ENCODE measurements at places on chromosomes 2 and 18.

- no peak for DNase-seq
Measured at GRCh38 chr18:31596081-31596872, 4.6 kb downstream of the TTR start.

DNA sequence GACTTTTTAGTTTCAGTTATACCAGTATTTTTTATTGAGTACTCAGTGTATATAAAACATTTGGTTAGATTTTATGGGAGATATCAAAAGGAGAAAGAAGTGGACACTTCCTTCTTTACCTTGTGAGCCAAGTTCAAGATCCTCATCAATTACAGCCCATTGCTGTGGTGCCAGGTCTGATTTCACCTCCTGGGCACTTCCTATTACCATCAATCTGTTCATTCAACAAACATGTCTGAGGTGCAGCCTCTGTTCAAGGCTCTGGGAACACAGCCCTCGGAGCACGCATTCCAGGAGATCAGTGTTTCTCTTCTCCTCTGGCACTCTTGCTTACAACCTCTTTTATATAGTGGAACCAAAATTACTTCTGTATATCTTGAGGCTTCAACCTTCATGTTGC is 171.4 kb upstream of the ALPP start:
- DNase-seq: no peak

- no peak for DNase-seq
Measured at GRCh38 chr2:25076749-25077148, 34.9 kb downstream of the EFR3B start.

DNA sequence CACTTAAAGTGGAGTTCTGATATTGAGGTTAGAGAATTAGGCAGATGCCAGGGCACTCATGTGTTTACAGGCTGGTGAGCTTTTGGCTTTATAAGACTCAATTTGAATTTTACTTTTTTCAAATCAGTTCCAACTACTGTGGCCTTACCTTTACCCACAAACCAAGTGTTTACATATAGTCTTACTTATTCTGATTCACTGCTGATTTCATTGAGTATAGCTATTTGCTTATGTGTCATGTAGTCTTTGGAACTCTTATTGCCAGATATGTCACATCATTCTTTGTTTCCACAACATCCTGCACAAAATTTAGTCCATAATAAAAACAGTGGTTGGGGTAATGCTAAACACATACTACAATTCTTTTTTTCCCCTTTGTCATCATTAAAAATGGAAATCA is 96.5 kb downstream of the XIRP2 start:
- DNase-seq: no peak

DNA sequence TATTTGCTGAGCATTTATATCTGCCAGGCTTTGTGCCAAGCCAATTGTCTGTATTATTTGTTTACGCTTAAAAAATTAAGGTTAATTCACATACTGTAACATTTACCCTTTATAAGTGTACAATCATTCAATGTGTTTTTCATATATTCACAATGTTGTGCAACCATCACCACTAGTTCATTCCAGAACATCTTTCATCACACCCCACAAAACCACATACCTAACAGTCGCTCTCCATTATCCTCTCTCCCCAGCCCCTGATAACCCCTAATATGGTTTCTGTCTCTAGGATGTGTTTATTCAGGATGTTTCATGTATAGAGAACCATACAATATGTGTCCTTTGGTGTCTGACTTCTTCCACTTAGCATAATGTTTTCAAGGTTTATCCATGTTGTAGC is 234.1 kb downstream of the INSIG2 start:
- no peak for DNase-seq

GRCh38 chr2:120223034-120223912 is at the start of gene TMEM185B:
TSS of gene TMEM185B (minus strand) at chr2:120223400. CDS start at chr2:120222976, 424 bp downstream.
- DNase-seq: peak; percentile 84

DNA sequence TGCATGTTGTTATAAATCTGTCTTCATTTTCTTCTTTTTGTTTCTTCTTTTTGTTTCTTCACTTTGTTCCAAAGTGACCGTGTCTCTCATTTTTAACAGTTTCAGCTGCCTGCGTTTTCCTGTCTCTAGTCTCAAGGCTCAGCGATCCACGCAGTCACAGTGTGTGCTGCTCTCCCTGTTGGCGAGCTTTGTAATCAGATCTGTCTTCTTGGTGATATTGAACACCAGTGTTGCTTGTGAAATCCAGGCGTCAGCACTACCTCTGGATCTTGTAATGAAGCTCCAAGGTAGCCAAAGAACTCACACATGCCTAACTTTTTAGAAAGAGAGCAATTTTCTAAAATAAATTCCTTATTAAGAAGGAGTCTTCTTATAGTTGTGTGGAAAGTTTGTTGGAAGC is 13.2 kb downstream of the SNTG2 start:
- no peak for DNase-seq

GRCh38 chr2:239928391-239929350 is 96.5 kb downstream of the NDUFA10 start:
- DNase-seq: no peak

DNA sequence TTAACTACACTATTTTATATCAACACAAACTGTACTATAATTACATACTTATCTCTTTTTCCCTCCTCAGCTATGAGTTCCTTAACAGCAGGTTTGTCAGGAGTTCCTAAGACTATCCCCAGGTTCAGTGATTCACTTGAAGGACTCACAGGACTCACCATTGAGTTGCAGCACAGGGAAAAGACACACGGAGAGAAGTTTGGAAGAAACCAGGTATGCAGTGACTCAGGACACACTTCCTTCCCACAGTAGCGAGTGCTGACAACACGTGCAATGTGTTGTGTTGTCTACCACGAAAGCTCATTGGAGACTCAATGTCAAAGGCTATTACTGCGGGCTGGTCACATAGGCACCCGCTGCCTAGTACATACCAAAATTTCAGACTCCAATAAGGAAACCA is 32.0 kb downstream of the MGAT4A start:
- DNase-seq: no peak

DNA sequence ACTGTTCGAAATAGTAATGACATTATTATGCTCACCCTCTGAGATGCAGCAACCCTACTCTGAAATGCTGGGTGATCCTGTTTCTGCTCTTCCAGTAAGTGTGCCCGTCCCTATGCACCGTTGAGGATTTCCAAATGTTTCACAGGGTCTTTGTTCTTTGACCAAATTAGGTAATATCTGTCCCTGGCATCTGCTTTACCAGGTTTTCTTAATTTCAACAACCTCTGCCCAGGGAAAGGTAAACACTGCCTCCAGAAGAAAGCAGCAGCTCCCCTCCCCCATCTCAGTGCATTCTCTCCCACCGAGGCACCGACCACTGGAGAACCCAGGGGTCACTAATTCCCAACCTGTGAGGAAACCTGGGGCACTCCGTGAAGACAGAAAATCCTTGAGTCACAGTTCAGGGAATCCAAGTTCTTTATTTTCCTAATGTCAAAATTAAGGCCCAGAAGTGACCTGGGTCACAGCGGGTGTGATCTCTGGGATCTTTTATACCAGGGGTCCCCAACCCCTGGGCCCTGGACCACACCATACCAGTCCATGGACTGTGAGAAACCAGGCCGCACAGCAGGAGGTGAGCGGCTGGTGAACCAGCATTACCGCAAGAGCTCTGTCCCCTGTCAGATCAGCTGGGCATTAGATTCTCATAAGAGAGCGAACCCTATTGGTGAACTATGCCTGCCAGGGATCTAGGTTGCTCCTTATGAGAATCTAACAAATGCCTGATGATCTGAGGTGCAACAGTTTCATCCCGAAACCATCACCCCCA is 1.2 kb upstream of the GRB14 start:
- no peak for DNase-seq

DNA sequence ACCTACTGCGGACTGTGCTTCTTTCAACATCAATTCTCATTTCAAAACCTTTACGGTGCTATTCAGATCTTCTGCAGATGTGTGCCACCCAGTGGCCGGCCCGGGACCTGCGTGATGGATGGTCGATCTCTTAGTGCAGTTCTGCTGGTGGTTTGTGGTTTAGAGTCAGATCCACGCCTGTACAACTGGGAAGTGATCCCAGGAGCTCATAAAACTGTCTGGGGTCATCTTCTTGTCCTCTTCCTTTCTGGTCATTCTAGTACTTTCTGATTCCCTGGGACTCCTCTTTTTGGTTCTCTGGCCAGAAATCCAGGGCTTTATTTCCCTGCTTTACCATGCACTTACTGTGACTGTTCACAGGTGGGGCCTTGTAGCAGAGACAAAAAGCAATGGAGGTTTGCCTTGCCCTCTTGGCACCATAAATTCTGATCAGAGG is 15.8 kb upstream of the SELENOI start:
- DNase-seq: peak; percentile 83

DNA sequence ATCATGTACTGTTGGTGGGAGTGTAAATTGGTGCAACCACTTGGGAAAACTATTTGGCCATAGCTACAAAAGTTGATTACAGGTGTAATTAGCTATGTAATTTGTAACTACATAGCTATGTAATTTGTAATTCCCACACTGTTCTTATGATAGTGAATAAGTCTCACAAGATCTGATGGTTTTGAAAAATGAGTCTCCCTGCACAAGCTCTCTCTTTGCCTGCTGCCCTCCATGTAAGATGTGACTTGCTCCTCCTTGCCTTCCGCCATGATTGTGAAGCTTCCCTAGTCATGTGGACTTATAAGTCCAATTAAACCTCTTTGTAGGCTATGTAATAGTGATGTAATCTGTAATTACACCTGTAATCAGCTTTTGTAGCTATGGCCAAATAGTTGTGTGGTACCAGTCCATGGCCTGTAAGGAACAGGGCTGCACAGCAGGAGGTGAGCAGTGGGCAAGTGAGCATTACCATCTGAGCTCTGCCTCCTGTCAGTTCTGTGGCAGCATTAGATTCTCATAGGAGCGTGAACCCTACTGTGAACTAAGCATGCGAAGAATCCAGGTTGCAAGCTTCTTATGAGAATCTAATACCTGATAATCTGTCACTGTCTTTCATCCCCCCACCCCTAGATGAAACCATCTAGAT is 133.7 kb upstream of the COPS8 start:
- DNase-seq: no peak

GRCh38 chr2:96679848-96680247 is 37.3 kb downstream of the FER1L5 start:
- no peak for DNase-seq

GRCh38 chr2:238853218-238853617 is 5.3 kb downstream of the TWIST2 start:
- DNase-seq: no peak

DNA sequence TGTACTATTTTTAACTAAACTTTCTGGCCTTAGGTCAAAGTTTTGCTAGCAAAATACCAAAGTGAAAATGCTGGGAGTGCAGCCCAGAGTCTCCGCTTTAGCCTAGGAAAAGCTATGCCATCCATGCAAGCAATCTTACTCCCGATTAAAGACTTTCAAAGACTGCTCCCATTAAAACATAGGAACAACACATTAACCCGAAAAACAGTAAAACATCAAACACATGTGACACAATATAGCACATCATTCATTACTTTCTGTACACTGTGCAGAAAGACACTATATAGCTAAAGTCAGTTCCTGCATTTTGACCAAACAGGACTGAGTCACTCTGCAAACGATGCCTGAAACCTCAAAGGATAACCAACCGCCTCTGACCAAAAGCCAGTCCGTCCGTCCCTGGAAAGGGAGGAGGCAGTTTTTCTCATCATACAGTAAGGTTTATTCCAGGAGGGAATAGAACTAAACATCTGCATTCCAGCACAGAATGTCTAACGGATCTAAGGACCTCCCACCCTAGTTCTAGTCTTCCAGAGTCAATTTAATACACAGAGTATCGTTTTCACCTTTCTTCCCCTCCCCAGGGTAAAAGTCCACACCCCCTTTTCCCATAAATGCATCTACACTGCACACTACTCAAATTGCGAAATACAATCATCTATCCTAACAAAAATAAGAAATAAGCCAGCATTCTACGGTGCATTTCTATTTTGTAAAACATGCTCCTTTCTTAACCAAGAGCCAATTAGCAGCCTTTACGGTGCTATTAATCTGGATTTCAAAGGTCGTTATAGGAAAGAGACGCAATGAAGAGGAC is 1.7 kb downstream of the ROCK2 start:
- no peak for DNase-seq

DNA sequence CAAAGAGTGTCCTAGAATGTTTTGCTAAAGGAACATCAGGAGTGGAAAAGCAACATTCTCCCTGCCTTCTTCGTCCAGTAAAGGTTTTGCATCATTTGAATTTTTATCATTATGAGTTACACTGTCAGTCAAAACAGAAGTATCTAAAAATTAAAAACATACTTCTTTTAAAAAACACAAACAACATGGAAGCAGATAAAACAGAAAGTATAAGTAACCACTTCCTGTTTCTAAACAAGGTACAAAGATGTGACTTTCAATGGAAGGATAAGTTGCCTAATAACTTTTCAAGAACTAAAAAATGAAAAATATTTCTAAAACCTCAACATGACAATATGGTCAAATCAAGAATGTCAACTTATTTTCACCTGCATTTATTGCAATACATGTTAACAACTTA is 158.2 kb downstream of the STK39 start:
- no peak for DNase-seq
